ENCODE measurements at places on chromosomes 13 and 19.

GRCh38 chr13:78867655-78868054, 208.7 kb upstream of the OBI1 start:
- no peak for DNase-seq

- no peak for DNase-seq
These were observed 102.6 kb upstream of the TSHZ3 start for GRCh38 chr19:31451686-31452330.

DNA sequence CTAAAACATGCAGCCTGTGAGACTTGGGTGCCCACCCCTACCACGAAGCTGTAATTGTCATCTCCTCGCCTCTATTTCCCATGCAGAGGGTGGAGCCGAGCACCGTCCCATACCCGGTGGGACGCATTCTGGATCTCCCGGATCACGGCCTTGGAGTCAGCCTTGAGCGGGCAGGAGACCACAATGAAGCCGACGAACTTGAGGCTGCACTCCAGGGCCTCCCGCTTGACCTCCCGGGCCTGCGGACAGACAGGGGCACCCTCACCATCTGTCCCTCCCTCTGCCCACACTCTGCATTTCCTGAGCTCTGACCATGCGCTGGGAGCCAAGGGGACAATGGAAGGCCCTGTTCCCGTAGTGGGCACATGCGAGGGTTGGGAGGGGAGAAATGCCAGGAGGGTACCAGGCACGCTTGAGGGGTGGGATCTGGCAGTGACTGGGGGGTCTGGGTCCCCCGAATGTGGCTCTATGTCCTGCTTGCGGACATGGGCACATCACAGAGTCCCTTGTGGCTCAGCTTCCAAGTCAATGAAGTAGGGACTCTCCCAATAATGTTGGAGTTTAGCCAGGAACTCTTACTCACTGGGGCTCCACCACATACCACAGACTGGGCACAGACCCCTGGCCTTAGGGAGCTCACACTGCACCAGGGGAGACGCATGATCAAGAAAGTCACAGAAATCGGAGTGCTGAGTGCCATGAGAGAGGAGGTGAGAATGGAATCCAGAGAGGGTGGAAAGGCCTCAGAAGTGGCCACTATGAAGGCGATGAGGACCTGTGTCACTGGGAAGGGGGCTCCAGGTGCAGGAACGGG, 9.2 kb upstream of the GMIP start:
- no peak for DNase-seq

DNA sequence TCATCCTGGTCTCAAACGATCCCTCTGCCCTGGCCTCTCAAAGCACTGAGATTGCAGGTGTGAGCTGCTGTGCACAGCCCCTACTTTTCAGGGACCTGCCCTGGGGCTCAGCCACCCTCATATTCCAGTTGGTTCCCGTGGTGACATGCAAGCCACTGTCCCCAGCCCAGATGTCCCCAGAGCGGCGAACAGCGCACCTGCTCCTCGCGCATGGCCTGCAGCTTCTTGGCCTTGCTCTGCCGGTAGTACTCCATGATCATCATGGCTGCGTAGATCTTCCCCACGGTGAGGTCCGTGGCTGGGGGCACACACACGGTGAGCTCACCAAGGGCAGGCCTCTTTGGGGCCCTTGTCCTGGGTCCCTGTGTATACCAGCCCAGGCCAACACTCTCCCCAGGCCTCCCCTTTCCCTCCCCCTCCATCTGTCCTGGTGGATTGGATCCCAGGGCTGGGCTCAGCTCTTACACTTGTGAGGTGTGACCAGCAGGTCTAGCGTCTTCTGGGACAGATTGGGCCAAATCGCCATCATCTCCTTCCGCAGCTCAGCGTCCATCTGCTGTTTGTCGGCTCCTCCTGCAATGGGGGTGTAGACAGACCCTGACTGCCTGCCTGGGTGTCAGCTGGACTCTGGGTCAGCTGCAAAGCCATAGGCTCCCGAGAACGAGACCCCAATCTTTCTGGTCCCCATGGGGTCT, 64.0 kb downstream of the IER2 start:
- no peak for DNase-seq

DNA sequence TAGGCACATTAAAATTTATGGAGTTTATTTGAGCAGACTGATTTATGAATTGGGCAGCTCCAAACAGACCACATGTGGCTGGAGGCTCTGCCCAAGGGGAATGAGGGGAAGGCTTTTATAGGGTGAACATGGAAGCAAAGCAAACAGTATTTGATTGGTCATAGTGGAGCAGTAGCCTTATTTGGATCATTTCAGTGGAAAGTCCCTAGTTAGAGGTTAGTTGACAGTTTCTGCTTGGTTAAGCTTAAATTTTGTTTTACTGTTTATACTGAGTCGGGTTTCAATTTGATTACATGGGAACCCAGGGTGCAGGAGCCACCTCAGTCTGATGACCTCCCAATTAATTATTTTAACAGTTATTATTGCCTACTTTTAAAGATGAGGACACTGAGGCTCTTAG, 140.5 kb downstream of the NDFIP2 start:
- no peak for DNase-seq

DNA sequence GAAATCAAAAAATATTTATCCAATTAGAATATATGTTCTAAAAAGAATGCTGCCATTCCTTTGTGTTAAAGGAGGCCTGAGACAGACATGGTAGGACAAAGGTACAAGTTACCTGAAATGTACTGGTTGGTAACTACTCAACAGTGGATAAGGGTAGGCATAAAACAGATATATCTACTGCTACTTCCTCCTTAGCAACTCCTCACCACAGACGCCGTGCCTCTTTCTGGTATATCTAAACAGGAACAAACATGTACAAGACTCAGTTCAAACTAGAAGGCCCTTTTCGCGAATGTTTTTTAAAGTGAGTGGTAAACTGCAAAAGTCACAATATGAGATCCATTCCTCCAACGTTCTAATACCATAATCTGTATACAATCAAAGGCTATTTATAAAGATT, 86.9 kb downstream of the TBC1D4 start:
- no peak for DNase-seq

DNA sequence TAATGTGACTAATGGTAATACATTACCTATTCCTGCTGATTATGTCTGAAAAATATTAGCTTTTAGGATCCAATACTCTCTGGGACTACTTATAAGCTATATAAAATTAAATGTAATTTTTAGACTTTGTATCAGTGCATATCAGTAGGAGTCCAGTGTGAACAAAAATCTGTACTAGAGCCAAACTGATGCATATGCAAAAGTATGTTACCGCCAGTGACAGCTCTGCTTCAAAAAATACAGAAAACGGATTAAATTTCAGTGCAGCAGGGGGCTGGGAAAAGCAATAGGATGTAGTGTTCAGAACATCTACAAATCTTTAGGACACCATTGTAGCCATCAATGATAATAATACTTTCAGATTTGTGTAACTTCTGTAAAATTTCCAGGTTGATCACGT, 385.5 kb downstream of the DACH1 start:
- DNase-seq, result no peak

DNA sequence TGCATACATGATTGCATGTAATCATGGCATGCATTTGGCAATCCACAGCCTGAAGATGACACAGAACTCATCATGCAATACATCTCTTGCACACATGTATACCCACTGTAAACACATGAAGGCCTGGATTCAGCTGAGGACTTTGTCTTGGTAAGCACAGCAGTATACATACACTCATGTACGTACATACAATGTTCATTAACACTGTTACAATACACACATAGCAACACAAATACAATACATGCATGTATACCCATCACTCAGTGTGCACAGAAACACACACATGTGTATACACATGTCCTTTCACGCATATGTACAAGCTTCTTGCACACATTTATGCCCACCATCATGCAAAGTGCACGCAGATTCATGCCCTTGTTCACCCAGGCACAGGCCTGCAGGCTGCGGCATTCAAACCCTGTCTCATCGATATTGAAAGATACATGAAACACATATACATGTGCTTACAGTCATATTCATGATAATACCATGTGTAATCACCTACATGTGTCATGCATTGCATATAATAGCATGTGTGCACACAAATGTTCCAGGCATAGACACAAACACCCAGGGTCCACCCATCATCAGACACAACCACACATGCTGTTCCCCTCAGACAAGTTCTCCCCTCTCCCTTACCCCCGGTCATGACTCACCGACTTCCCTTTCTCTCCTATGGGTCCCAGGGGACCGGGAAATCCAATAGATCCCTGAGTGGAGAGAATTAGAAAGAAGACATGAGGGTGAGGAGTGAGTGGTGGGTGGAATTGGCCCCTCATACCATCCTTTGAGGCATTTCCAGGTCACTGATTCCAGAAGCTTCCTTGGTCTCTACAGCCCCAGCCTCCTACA, 28.7 kb downstream of the COL5A3 start:
- DNase-seq, result no peak

DNA sequence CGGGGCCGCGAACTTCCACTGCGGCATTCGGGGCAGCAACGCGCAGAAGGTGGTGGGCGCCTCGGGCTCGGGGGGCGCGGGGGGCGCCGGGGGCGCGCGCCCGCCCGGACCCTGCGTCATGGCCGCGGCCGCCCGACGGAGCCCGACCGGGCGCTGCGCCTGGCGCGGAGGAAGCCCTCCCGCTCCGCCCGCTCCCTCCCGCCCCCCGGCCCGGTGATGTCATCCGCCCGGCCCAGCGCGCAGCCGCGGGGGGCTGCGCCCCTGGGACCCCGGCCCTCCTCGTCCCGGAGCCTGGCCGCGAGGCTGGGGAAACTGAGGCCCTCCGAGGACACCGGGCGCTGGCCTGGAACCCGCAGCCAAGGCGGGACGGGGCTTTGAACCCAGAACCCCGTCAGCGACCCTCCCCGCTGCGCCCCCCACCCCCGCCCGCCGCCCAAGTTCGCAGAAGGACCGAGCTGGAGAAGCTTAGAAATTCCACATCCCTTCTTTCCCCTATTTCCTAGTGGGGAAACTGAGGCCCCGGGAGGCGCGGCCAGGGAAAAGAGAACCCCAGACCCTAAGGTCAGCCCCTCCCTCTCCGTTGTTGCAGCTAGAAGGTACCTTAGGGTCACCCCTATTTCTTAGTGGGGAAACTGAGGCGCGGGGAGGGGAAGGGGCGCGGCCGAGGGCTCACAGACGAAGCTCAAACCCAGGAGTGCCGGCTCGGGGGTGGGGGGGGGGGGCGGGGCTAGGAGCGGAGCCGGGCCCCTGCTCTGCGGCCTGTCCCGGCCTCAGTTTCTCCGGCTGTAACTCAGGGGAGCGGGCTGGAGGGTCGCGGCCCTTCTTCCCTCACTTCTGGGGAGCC, at the start of gene SHC2:
SHC2 (minus strand) TSS at position 157 of the 844 bp plus-strand sequence; CDS start at position 120, 37 bp downstream.
- no peak for DNase-seq

- DNase-seq, result no peak
These were observed 10.1 kb downstream of the NANOS3 start for GRCh38 chr19:13887018-13887436.

DNA sequence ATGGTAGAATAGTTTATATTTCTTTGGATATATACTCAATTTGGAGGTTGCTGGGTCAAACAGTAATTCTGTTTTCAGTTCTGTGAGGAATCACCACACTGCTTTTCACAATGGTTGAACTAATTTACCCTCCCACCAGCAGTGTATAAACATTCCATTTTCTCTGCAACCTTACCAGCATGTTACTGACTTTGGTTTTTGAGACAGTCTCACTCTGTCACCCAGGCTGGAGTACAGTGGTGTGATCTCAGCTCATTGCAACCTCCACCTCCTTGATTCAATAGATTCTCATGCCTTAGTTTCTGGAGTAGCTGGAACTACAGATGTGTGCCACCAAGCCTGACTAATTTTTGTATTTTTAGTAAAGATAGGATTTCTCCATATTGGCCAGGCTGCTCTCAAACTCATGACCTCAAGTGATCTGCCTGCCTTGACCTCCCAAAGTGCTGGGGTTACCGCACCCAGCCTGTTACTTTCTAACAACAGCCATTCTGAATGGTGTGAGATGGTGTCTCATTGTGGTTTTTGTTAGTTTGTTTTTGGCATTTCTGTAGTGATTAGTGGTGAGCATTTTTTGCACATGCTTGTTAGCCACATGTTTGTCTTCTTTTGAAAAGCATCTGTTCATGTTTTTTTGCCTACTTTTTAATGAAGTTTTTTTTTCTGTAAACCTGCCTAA, 12.5 kb downstream of the ZNF714 start:
- no peak for DNase-seq

GRCh38 chr13:103067751-103068555, 1.7 kb upstream of the SLC10A2 start:
- no peak for DNase-seq

GRCh38 chr19:10004617-10005016, 5.7 kb downstream of the COL5A3 start:
- no peak for DNase-seq

DNA sequence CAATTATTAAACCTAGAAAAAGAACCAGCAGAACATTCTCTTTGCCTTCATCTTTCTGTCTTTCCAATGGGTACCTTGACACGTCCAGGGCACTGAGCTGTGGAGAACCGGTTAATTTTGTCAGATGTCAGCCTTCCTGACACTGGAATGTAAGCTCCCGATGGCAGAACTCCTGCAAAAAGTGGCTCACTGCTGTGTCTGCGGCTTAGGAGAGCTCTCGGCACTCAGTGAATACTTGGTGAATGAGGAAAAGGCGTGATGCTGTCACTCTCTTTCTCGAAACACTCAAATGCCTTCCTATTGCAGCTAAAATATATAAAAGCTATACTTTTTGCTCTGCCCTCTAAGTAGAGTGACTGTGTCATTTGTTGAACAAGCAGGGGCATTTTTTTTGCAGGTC, 17.6 kb downstream of the CEBPA start:
- DNase-seq, result no peak

DNA sequence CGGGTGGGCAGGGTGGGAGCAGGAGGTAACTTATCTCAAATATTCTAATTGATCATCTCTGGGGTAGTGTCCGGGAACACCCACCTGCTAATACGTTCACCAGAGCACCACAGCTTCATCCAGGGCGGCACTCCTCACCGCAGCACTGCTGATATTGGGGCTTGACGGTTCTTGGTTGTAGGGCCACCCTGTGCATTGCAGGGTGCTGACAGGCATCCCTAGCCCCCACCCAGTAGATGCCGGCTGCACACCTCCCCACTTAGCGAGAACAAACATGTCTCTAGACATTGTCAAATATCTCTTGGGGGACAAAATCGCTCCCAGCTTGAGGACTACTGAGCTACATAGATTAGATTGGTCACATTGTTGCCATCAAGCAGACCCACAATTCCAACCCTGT, 73.9 kb upstream of the WASF3 start:
- no peak for DNase-seq

All from stimulated activated CD4-positive, alpha-beta T cell treated with anti-CD3 and anti-CD28 coated beads, Interleukin-1b, Interleukin-23, amount 100 ng/mL, for 1 hour (primary cell).